ENCODE measurements at places on chromosomes 5 and 9. TPM values are rescaled to one million over a fixed set of nuclear protein-coding genes. Genes with fewer than 3 reads are reported as not detected.

GRCh38 chr9:69564557-69564956, 107.6 kb downstream of the APBA1 start:
- no peak for DNase-seq

PIP5K1B gene
- 0.12 TPM for total RNA-seq

GRCh38 chr5:18091142-18091541, 456.9 kb downstream of the TAF11L14 start:
- DNase-seq: no peak

DNA sequence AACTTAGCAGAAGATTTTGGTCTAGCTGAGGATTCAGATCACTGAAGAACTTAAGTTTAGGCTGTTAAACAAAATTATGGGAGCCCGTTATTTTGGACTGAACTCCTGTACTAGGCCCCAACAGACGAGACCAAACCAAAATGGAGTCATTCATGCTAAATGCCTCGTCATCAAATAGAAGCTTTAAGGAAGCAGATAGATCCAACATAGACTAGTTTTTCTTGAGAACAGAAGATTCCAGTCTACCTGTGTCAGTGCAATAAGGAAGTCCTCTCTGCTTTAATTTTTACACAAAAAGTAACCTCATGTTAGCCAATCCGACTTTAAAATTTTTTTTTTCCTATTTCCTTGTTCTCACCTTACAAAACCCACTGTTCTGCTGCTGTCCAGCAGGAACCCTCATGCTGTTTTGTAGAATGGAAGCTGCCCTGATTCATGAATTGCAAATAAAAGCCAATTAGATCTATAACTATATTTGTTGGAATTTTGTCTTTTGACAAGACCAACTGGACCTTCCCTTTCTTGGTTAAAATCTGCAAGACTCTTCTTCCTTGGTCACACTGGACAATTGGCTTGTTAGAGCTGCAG, 29.0 kb upstream of the GOLM1 start:
- no peak for DNase-seq

PPIC gene
- not detected for total RNA-seq

SLC6A19 gene
- total RNA-seq: not detected

CRHBP gene
- not detected for total RNA-seq

DNA sequence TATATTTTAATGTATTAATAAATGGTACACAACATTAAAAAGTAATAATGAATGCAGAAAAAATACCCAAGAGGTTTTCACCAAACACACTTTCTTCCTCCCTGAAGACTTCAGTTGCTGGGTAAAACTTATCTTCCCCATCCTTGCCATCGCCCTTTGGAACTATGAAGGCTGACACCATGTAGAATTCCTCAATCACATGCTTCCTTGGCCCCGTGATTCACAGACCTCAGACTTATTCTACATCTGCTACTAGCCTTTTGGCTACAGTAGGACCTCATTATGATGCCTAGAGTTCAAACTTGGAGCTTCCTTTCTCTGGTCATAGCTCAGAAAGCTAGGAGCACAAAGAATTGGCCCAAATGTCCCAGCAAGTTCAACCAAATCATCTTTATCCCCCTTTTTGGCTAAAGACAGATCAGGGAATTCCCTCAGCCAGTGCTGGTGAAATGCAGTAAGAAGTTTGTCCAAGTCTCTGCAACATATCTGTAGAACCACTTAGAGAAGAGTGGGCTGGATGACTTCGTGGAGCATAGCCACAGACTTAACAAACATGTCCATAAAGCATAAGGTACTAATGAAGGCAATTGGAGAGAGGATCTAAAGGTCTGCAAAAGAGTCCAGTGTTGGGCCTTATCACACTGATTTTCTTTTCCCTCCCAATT, 253.5 kb downstream of the SEC61B start:
- DNase-seq: no peak

DNA sequence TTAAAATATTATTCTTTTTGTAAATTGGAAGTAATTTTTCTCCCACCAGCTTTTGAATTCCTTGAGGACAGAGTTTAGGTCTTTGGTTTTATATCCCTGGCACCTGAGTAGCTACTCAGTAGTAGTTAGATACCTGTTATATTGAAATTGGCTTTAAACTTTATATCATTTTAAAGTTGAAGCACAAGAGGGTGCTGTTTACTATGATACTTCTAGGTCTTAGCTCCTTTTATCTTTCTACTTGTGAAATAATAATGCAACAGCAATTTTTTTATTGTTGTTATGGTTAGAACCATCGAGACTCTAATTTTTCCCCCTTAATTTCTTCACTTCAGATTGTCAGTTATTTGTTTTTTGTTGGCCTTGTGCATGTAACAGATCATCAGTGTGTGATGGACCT, 46.3 kb downstream of the AP3S1 start:
- DNase-seq: no peak

GRCh38 chr5:53376853-53377252, 103.6 kb upstream of the FST start:
- no peak for DNase-seq

- no peak for DNase-seq
Observed at GRCh38 chr5:99835791-99836190, 699.4 kb upstream of the FAM174A start.

S100Z gene
- 1.4 TPM for total RNA-seq

- no peak for DNase-seq
Observed at GRCh38 chr5:176373100-176373818, 8.0 kb downstream of the ARL10 start.

DOCK8 gene
- total RNA-seq: 307 TPM

GRCh38 chr9:97415146-97415545, 3.2 kb downstream of the TDRD7 start:
- no peak for DNase-seq

- DNase-seq: no peak
Observed at GRCh38 chr5:129377504-129377903, 82.6 kb upstream of the ADAMTS19 start.

- DNase-seq: no peak
Observed at GRCh38 chr9:126521551-126521950, 92.2 kb upstream of the LMX1B start.

DNA sequence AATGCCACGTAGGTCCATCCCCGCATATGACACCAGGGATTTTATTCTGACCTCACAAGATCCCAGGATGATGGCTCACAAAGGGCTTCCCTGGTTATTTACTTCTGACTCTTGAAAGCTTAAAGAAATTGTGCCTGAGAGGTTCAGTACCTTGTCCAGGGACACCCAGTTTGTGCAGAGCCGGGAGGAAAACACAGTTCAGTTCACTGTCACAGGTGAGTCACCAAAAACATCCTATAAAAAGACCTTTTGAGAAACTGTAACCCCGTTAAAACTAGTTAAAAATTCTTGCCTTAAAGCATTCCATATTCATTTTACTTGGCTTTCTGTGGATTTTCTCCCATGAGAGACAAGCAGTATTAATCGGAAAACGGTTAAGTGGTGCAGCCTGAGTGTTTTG, 56.6 kb downstream of the ZNF510 start:
- DNase-seq: no peak

- DNase-seq: no peak
Observed at GRCh38 chr9:124665391-124666058, 105.6 kb downstream of the NR6A1 start.

GRCh38 chr5:80141147-80141671, 106.1 kb downstream of the THBS4 start:
- no peak for DNase-seq

GRCh38 chr5:442335-443238, at the start of gene EXOC3:
TSS of gene EXOC3 (plus strand) at chr5:443176. CDS start at chr5:446206, 3,030 bp downstream.
- DNase-seq: peak; percentile 68

GRCh38 chr5:139611703-139612584, 36.2 kb upstream of the CXXC5 start:
- DNase-seq: no peak

GRCh38 chr5:14577971-14578370, 3.6 kb upstream of the OTULINL start:
- DNase-seq: no peak

GRCh38 chr5:62341783-62342475, 35.9 kb downstream of the KIF2A start:
- DNase-seq: peak; percentile 26

LIFR gene
- 0.23 TPM for total RNA-seq

DNA sequence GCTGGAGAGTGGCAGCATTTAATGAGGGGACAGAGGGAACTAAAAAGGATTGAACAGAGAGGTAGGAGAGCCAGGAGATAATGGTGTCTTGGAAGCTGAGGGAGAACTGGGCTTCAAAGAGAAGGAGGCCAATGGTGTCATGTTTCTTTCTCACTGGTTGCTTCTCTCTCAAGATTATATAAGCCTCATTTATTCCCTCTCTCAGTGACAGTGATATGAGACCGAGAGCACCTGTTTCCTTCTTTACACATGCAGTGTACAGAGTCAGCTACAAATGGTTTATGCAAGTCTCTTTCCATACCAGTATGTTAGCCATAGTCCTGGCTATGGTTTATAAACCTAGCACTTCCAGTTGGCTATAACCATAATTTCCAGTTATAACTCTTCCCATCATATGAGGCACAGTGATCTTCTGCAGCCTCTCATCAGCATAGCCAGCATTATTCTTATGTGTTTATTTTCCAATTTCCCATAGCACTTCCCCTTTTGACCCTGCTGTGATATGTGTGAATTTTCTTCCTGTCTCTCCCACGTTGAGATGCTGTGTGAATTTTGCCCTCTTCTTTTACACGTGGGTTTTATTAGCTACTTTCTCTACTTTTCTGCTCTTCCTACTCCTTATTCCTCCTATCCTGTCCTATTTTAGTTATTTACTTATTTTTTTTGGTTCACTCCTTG, 71.2 kb downstream of the UNC13B start:
- DNase-seq: no peak

- no peak for DNase-seq
Observed at GRCh38 chr5:113694576-113694975, 181.1 kb downstream of the YTHDC2 start.

- DNase-seq: no peak
Observed at GRCh38 chr9:110619831-110620230, 40.3 kb upstream of the SVEP1 start.

SELENOP gene
- 1.4 TPM for total RNA-seq
